Activated naive CD4-positive, alpha-beta T cell (primary cell): ENCODE measurements at places on chromosomes 2 and 18.

- no peak for DNase-seq
These were observed 526 bp downstream of the COX7A2L start for GRCh38 chr2:42360493-42360889.

DNA sequence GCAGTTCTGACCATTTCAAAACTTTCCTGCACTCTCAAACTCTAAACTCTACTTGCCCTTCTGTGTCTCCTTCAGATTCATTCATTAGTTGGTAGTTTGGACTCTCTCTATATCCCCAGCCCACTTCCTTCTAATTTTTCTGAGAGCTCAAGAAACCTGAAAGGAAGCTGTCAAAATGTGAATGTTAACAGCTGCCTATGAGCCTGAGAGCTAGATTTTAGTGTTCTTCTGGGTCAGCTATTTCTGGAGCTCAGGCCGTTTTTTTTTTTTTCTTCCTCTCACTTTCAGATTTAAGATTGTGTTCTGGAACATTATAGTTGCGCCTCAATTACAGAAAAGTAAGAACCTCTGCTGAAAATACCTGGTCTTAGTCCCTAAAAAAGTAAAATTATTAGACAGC lies 73.1 kb downstream of the RTN4 start:
- DNase-seq, result no peak

DNA sequence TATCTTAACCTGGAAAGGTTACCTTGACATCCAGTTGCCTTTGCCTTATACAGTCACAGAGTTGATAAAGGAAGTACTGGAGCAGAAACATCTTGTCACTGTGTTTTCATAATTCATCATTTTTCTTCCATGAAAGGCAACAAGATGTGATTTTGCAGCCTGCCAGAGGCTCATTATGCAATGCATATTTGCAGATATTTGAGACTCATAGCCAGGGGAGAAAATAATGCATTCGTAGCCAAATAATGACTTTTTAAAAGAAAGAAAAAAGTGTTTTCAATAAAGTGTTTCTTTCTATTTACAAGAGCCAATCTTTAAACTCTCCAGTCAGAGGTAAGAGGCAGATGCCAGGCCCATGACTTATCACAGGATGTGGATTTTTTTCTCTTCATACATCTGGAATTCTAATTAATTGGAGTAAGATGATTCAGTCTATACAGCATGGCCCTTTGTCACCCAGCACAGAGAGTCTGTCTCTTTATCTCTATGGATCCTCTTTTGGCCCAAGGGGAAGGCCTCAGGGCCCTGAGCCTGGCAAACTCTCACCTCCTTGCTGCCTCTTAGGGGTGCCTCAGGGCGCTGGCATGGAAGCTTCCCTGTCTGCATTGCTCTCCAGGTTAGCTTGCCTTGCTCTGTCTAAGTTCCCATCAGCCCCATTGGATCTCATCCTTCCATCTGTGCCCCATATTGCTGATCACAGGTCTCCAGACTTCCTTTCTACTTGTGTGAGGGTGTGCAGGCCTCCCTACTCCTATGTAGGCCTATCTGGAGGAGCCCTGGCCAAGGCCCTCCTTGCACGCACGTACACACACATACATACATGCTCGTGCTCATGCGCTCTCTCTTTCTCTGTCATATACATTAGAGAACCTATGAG lies 247.7 kb downstream of the TPGS2 start:
- no peak for DNase-seq

DNA sequence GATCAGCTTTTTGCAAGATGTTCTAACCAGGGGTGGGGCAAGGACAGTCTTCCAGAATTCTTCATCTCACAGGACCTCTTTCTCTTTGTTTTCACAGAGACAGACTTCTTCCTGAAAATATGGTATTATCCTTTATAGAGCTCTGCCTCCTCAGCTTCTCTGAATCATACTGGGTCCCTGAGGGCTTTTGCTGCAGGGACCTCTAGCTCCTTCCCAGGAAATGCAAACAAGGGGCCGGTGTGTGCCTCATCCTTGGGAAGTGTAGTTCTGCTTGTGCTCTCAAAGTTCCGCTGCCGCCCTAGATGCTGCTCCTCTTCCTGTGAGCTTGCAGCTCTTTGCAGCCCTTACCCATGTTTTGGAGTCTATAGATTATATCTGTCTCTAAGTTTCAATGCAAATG lies 99.5 kb upstream of the NPAS2 start:
- no peak for DNase-seq

DNA sequence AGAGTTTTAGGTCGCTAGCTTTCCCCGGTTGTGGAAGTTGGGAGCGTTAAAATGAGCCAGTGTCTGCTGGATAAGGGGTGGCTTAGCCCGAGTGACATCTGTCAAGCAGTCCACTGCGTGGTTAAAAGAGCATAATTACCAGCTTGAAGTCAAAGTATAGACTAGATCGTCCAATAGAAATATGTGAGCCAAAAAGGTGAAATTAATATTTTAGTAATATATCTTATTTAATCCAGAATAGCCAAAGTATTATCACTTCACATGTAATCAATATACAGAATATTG lies 654 bp downstream of the COMMD1 start:
- no peak for DNase-seq

- DNase-seq, result no peak
These were observed 36.6 kb downstream of the UPP2 start for GRCh38 chr2:158138255-158138654.

DNA sequence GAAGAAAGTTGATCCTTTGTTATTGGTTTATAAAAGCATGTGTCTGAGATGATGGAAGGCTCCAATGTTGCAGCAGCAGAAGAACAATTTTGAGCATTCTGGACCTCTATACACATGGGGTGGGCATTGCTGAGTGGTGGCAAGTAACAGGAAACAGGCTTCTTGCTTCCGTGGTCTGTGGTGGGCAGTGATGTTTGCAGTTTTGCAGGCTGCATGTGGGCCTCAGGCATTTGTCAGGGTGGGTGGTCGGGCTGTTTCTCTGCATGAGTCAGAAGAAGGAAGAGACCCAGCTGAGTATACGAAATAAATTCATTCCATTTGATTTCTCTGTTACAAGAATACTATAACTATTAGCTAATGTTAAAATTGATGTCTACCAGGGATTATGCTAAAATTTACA lies 239.5 kb upstream of the COL3A1 start:
- no peak for DNase-seq

- DNase-seq, result no peak
These were observed 142.6 kb downstream of the TFCP2L1 start for GRCh38 chr2:121142452-121142851.

GRCh38 chr2:103809415-103809814 lies 1044.5 kb upstream of the POU3F3 start:
- DNase-seq, result no peak

- no peak for DNase-seq
These were observed 137.6 kb upstream of the FN1 start for GRCh38 chr2:215573496-215573895.

DNA sequence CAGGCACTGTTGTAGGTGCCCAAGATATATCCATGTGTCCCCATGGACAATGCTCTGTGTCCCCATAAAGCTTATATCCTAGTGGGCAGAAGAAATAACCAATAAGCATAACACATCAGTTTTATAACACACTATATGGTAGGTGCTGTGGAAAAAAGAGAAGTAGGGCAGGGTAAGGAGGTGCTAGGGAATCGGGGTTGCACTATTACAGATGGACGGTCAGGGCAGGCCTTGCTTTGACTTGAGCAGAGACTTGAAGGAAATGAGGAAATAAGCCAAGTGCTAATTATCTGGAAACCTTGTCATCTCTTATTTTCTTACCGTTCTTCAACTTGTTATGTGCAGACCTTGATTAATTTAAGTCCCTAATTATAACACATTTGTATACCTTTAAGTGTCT lies 82.0 kb downstream of the PHLPP1 start:
- DNase-seq, result no peak

DNA sequence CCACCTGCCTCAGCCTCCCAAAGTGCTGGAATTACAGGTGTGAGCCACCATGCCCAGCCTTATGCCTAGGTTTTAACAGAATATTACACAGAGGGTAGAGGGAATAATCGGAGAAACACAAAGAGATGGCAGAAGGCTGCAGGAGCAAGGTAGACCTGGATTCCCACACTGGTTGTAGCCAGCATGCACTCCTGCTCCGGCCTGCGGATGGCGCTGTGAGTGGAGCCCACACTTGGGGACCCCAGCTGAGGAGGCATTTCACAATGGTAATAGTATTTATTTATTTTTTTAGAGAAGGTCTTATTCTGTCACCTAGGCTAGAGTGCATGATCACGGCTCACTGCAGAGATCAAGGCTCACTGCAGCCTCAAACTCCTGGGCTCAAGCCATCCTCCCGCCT lies 38.8 kb upstream of the DARS1 start:
- DNase-seq, result no peak

- no peak for DNase-seq
These were observed 1.3 kb downstream of the MRPL33 start for GRCh38 chr2:27772804-27773203.

DNA sequence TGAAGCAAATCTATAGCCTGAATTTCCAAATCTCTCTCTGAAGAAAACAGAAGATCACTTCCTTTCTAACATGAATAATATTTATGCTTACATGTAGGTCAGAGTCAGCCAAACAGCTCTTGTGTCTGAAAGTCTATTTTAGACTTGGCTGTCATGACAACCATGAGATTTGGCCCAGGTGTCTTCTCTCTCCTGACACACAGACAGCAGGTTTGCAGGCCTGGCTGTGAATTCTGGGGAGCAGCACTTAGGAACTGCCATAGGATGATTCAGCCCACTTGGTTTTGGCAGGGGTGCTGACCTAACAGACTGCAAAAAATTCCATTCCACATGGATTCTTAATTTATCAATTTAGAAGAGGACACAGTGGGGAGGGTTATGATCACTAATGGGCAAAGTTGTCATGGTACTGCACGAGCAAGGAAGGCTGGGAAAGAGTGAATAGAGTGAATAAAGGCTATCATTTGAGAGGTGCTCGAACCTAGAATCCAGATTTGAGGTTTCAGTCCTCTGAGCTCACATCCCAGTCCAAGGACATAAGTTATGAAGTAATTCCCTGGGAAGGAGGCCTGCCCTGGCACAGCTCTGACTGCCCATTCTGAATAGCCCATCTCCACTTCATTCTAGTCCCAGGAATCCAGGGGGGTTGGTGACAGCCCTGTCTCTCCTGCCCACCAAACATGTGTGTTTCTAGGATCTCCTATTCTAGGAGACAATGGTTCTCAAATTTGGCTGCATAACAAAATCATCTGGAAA lies 453.9 kb upstream of the TRIB2 start:
- no peak for DNase-seq

DNA sequence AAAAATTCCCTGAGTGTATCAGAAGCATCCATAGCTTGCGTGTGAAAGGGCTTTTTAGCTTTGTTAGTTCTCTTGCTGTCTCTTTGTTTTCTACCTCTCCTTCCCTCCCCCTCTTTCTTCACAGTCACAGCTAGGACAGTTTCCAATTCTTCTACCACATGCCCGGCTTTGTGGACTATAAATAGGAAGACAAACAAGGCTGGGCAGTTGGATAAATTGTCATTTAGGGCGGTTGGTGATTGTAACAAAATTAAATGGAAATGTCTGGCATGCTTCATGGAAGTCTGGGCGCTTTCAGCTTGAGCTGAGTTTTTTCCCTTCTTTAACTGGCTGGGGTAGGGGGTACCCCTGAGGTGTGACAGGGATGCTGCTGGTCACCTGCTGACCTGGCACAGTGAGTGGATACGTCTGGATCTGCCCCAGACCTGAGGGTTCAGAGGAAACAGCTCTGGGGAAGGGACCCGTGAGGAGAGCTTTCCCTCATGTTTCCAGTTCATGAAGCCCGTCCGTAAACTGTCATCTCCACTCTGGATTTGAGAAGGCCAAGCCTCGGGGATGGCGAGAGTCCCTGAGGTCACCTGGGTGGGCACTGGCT lies 29.0 kb upstream of the GIGYF2 start:
- no peak for DNase-seq

DNA sequence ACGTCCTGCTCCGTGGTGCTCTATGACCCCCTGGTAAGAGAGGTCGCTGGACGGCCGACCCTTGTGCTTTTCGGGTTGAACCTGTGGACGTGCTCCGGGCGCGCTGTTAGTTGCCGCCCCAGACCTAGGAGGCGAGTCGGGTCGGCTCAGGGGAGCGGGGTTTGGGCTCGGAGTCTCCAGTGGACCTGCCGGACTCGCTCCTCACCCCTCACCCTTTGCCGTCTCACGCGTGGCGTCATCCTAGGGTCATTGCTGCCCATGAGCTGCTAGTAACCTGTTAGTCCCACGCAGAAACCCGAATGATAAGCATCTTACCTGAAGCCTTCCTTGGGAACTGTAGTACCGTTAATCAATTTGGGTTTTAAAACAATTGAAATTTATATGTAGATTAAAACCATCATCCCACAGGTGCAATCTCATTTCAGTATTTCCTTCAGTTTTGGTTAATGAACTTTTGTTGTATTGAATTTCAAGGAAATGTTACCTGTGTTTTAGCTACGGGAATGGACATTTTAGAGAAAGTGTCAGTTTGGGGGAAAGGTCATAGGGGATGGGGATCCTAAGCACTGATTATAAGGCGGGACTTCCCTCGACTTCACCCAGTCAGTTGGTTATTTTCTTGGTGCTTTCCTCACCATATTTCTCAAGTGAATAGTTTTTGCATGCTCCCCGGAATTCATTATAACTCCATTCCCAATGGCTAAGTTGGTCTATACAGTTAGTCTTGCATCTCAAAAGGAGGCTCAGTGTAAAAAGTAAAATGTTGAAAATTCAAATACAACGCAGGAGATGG lies 536 bp downstream of the ELP2 start:
- DNase-seq, result no peak

- no peak for DNase-seq
These were observed 47.2 kb upstream of the REG3G start for GRCh38 chr2:78978340-78978739.

DNA sequence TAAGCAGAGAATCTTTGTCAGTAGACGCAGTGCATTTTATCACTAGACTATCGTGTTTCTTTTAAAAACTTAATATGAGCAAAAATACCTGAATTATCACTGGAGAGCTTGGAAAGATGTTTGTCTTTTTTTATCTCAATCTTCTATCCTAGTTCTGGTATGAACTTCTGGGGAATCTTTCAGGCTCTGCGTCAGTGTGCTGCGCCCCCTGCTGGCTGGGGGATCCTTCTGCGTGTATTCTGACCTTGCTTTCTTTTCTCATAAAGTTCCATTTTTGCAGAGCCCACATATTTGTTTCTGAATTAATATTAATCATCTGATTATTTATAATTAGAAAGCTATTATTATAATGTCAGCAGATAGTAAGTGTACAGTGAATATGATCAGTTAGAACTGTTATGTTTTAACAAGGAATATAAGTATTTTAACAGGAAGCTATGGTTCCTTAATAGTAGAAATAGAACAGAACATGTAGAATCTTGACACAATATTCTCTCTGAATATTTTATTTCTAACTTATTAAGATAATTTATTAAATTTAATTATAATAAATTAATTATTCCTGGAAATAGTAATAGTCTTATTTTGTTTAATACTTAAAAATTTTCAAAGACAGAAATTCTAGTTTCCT lies 945.0 kb upstream of the CRIM1 start:
- no peak for DNase-seq
